MCF 10A (cell line): ENCODE measurements at places on chromosomes 2 and 18. TPM values are rescaled to one million over a fixed set of nuclear protein-coding genes. Genes with fewer than 3 reads are reported as not detected.
A peak's percentile ranks its signal among the peaks of the same experiment; 100 is the strongest.

The GPR39 gene
- total RNA-seq: 7.2 and 7.7 TPM in 2 replicates

The CYBRD1 gene
- 8.9 and 15.8 TPM in 2 replicates for total RNA-seq

The IL1F10 gene
- not detected in 2 replicates for total RNA-seq

The NEURL3 gene
- not detected in 2 replicates for total RNA-seq

The INHBB gene
- total RNA-seq: 0.10 and 0.16 TPM in 2 replicates

The INO80C gene
- 25.8 and 32.6 TPM in 2 replicates for total RNA-seq

The TPO gene
- total RNA-seq: not detected in 2 replicates

The PRKAG3 gene
- not detected in 2 replicates for total RNA-seq

The CFAP65 gene
- not detected in 2 replicates for total RNA-seq

The COL4A3 gene
- 0.12 and 0.49 TPM in 2 replicates for total RNA-seq

The SULT1C2 gene
- total RNA-seq: not detected in 2 replicates

The NYAP2 gene
- not detected in 2 replicates for total RNA-seq

The GCG gene
- not detected in 2 replicates for total RNA-seq

The UGT1A1 gene
- not detected in 2 replicates for total RNA-seq

The NCKAP5 gene
- not detected in 2 replicates for total RNA-seq

The KCNG2 gene
- total RNA-seq: not detected in 2 replicates

- H3K4me1 ChIP-seq: no peaks in the 10 kb centered on the region
- no peak for DNase-seq
- no peak overlapping the region for H3K4me3 ChIP-seq
- H3K36me3 ChIP-seq: no peaks in the 10 kb centered on the region
Measured at GRCh38 chr2:80568011-80568410, 263.5 kb upstream of the LRRTM1 start.

- no peak overlapping the region for H3K4me3 ChIP-seq
- H3K27ac ChIP-seq: peak overlapping the region; percentile 67
- H3K4me1 ChIP-seq: peaks cover 14% of the 10 kb centered on the region
Measured at GRCh38 chr2:191349990-191350389, 104.8 kb downstream of the MYO1B start.

- H3K4me1 ChIP-seq: no peaks in the 10 kb centered on the region
- H3K4me3 ChIP-seq: no peak overlapping the region
Measured at GRCh38 chr2:35228584-35228983, 1127.0 kb upstream of the CRIM1 start.

GRCh38 chr2:206688453-206688852 is 29.7 kb downstream of the DYTN start:
- no peaks in the 10 kb centered on the region for H3K27me3 ChIP-seq
- no peaks in the 10 kb centered on the region for H3K4me1 ChIP-seq
- DNase-seq: no peak

DNA sequence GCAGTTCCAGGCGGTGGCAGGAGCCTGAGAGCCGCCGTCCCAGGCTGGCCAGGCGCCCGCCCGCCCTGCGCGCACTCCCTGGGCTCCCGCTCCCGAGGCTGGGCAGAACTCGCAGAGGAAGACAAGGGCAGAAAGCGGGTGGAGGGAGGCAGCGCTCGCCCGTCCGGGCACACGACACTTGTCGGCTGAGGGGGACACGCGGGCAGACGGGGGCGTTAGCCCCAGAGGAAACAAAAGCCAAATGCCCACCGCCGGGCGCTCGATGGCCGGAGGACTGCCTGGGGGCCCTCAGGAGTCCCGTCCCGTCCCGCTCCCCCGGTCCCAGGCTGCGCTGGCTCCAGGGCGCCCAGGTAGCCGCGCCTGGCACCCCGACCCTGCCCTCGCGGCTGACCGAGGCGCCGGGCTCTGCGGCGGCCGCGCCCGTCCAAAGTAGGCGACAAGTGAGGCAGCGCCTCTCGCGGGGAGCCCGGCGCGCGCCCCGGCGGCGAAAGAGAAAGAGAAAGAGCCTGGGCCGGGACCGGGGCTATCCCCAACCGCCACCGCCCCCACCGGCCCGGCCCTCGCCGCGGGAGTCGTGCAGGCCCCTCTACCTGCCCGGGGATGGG is 491 bp downstream of the L3MBTL4 start:
- DNase-seq: no peak
- H3K4me3 ChIP-seq: no peak overlapping the region
- no peaks in the 10 kb centered on the region for H3K36me3 ChIP-seq
- H3K4me1 ChIP-seq: no peaks in the 10 kb centered on the region
- no peaks in the 10 kb centered on the region for H3K27me3 ChIP-seq

- peak within 1 kb of the TSS; percentile 41 for H3K4me3 ChIP-seq
- no peaks in the 10 kb centered on the region for H3K27me3 ChIP-seq
- H3K36me3 ChIP-seq: no peaks in the 10 kb centered on the region
- no peak for DNase-seq
- no peaks in the 10 kb centered on the region for H3K4me1 ChIP-seq
Measured at GRCh38 chr2:176187899-176188773, at the start of gene HOXD1. Gene HOXD1 (plus strand): TSS chr2:176188668. CDS start chr2:176188802, 134 bp downstream.

- H3K4me1 ChIP-seq: no peaks in the 10 kb centered on the region
- DNase-seq: peak; percentile 68
- peak overlapping the region; percentile 51 for H3K27ac ChIP-seq
Measured at GRCh38 chr2:229835596-229836283, 86.1 kb downstream of the TRIP12 start.

DNA sequence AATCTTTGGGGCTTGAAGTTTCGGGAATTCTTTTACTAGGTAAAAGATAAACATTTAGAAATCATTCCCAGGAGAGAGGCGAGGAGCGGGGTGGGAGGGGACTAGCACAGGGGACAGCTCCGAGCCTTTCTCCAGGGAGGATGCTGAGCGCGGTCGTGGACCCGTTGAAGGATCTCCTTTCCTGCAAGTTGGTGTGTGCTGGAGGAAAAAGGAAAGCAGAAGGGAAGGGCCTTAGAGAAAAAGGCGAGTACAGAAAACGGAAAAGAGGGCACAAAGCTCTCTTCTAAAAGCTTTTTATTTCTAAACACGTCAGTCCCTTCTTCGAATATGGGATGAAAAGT is 640 bp downstream of the SLC39A6 start:
- H3K4me1 ChIP-seq: peaks cover 40% of the 10 kb centered on the region
- H3K36me3 ChIP-seq: peaks cover 38% of the 10 kb centered on the region
- H3K27ac ChIP-seq: peak overlapping the region; percentile 97
- peak; percentile 27 for DNase-seq

DNA sequence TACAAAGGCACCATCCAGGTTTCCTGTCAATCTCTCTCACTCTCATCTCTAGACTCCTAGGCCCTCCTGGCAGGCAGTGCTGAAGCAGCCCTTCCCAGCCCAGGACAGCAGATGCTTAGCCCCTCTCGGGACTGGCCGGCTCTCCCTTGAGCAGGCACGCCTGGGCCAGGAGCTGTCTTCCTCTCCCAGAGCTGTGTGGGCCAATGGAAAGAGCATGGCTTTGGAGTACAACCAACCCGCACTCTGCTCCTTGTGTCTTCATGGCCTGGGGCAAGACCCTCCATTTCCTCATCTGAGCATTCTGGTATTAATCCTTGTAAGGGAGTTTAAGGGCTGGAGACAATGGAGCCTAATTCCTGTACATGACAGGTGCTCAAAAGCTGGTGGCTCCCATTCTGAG is 97.2 kb downstream of the CAPN13 start:
- no peak overlapping the region for H3K27ac ChIP-seq
- no peak overlapping the region for H3K4me3 ChIP-seq
- no peak for DNase-seq
- no peaks in the 10 kb centered on the region for H3K27me3 ChIP-seq
- peaks cover 9% of the 10 kb centered on the region for H3K4me1 ChIP-seq
- H3K36me3 ChIP-seq: no peaks in the 10 kb centered on the region

DNA sequence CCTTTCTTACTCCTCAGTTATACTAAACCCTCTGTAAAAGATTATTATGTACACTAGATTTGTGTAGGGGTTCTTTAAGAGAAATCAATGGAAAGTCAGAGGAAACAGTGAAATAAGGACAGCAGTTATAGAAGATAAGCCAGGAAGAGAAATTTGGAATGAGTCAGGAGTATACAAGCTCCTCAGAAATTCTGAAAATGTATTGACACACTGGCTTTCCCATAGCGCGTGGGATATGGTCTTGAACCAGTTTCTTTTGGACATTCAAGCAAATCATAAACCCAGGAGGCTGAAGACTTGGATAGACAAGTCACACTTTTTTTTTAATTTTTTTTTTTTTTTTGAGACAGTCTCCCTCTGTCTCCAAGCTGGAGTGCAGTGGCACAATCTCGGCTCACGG is 316.1 kb upstream of the MMADHC start:
- H3K36me3 ChIP-seq: no peaks in the 10 kb centered on the region
- no peak for DNase-seq
- no peak overlapping the region for H3K27ac ChIP-seq
- no peak overlapping the region for H3K4me3 ChIP-seq

DNA sequence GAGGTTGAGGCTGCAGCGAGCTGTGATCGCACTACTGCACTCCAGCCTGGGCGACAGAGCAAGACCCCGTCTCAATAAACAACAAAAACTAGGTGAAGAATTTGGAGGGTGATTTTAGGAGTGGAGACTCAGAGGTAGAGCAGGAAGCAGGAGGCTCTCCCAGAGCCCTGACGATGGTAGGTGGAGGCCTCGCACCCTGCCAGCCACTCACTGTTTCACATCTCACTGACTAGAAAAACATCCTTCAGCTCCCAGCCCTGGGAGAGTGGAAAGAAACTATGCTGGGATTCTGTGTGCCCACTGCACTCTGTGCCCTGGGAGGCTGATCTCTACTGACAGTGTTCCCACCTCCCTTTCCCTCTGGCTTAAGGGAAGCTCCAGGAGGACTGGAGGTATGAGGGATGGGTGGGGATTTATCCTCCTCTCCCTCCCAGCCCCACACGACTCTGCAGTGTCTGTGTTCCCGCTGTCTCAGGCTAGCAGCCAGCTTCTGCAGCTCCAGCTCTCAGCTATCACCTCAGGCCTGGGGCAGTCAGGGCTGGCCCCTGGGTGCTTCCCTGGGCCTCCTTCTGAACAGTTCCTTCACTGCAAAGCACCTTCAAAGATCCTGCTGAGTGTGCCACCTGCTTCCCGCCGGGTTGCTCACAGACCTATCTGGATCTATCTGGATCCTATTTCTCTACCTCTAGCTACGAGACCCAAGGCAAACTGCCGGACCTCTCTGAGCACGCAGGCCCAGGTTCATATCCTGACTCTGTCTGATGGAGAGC is 9.6 kb downstream of the CIB4 start:
- H3K4me3 ChIP-seq: no peak overlapping the region
- H3K27me3 ChIP-seq: peaks cover 11% of the 10 kb centered on the region
- H3K36me3 ChIP-seq: no peaks in the 10 kb centered on the region

DNA sequence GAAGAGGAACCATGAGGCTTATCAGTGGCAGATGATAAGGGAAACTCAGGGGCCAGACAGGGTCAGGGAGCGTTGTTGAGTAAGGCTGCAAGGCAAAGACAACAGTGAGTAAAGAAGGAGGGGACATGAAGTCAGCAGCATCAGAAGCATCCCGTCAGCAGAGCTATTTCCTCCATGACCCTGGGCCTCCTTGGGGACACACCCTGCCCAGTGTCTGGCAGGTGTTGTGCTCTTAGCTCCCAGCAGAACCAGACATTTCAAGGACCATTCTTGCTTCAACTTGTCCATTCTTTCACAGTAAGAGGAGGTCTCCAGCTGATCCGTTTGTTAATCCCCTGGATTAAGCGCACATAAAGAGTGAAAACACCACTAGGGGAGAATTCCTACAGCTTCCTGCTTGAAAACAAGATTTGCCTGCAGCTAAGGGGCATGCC is 88.7 kb upstream of the MEIS1 start:
- DNase-seq: no peak
- H3K27ac ChIP-seq: no peak overlapping the region
- no peak overlapping the region for H3K4me3 ChIP-seq
- H3K27me3 ChIP-seq: no peaks in the 10 kb centered on the region
- H3K36me3 ChIP-seq: no peaks in the 10 kb centered on the region
- H3K4me1 ChIP-seq: no peaks in the 10 kb centered on the region

- no peak overlapping the region for H3K27ac ChIP-seq
- H3K4me3 ChIP-seq: no peak overlapping the region
- H3K36me3 ChIP-seq: no peaks in the 10 kb centered on the region
- DNase-seq: peak; percentile 30
- H3K4me1 ChIP-seq: no peaks in the 10 kb centered on the region
- H3K27me3 ChIP-seq: no peaks in the 10 kb centered on the region
Measured at GRCh38 chr2:854460-854859, 96.2 kb upstream of the SNTG2 start.

GRCh38 chr2:196792865-196793264 is 6.6 kb downstream of the GTF3C3 start:
- H3K27me3 ChIP-seq: no peaks in the 10 kb centered on the region
- no peak for DNase-seq
- H3K27ac ChIP-seq: no peak overlapping the region
- H3K4me1 ChIP-seq: peaks cover 14% of the 10 kb centered on the region
- H3K4me3 ChIP-seq: no peak overlapping the region

- peaks cover 23% of the 10 kb centered on the region for H3K27me3 ChIP-seq
- H3K4me3 ChIP-seq: no peak overlapping the region
- no peak overlapping the region for H3K27ac ChIP-seq
- DNase-seq: no peak
Measured at GRCh38 chr2:217026569-217026968, 166.7 kb upstream of the TNP1 start.

DNA sequence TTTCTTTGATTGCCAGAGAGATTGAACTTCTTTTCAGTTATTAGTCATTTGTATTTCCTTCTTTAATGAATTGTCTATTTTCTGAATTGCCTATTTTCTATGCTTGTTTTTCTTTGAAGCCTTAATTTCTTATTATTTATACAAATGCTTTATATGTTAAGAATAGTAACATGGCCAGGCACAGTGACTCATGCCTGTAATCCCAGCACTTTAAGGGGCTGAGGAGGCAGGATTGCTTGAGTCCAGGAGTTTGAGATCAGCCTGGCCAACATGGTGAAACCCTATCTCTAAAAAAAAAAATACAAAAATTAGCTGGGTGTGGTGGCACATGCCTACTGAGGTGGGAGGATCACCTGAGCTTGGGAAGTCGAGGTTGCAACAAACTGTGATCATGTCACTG is 4.7 kb upstream of the RAB11FIP5 start:
- no peaks in the 10 kb centered on the region for H3K36me3 ChIP-seq
- no peak overlapping the region for H3K4me3 ChIP-seq
- no peak for DNase-seq
- no peak overlapping the region for H3K27ac ChIP-seq
- no peaks in the 10 kb centered on the region for H3K27me3 ChIP-seq
- no peaks in the 10 kb centered on the region for H3K4me1 ChIP-seq

DNA sequence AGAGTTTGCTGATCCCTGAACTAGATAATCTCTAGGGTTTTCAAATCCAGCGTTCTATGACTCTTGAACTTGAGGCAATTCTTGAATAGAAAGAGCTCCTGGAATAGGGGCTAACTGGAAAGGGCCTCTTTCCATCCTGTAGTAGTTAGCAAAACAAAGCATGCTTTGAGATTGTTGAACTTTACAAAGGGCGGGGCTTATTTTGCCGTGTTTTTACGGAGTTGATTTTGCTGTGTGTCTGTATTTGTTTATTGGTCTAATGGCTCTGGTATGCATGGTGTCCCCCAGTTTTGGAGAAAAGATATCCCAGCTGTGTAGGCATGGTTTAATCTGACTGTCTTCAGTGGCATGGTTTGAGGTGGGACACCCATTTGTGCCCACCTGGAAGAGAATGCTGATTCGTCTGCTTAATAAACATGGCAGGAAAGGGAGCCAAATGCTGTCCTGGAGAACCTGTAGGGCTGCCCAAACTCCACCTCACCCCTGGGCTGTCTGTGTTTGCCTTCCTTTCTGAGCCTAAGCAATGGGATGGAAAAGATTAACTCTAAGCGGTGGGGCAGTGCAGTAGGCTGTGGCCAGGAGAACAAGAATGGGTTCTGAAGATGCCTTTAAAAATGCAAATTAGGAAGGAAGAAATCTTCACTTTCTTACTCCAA is 74.1 kb upstream of the FOSL2 start:
- DNase-seq: no peak
- H3K36me3 ChIP-seq: peaks cover 6% of the 10 kb centered on the region
